Fibroblast of the aortic adventitia (primary cell): ENCODE measurements at places on chromosomes 6 and 20.
A peak's percentile ranks its signal among the peaks of the same experiment; 100 is the strongest.

DNA sequence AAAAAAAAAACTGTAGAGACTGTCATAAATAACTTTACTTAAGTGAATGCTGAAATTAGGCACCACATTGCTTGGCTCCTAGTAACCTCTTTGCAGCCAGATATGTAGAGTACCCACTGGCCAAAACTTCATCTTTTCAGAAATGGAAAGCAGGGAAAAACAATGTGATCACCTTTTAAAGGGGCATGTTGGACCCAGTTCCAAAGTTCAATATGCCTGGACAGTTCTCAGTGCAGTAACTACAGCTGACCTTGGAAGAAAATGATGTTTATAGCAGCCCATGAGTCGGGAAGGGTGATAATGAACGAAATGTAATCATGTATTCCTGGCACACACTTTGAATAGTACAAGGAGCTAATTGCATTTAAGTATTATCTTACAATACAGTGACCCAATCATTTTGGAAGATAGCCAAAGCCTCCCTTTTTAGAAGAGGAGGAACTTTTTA lies 93.6 kb upstream of the TAB2 start:
- DNase-seq = no peak

DNA sequence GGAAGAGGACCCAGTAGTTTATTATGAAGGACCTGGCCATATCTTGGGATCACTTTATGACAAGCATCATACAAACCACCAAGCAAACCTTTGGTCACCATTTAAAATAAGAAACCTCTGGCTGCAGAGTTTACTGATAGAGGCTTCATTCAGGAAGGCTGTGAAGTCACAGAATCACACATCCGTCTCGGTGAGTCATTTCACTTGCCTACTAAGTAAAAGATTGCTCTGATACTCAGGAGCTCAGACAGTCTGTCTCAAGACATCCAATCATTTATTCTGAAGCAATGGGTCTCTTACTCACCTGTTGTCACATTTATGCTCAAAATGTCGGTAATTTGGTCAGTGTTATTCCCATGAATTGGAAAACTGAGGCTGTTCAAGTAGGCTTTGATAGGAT lies 33.7 kb downstream of the ADGRF5 start:
- DNase-seq = no peak

DNA sequence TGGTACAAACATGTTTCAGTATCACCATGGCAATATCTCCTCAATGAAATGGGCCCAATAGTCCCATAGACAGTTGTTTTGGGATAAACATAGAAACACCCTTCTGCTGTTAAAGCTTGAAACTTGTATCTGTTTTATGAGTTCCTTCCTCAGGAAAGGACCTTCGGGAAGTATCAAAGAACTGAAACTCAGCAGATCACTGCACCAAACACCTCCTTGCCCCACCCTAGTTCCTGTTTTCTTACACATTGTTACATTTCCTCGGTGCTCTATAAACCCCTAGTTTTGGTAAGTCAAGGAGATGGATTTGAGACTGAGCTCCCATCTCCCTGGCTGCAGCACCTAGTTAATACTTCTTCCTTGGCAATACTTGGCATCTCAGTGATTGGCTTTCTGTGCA lies 73.8 kb upstream of the ECI2 start:
- no peak for DNase-seq

GRCh38 chr6:92682516-92683398 lies 736.6 kb downstream of the EPHA7 start:
- DNase-seq = no peak

- no peak for DNase-seq
Measured at GRCh38 chr20:33897313-33897912, 86.3 kb downstream of the CHMP4B start.

GRCh38 chr6:44305200-44305725 lies 7.9 kb downstream of the AARS2 start:
- no peak for DNase-seq

DNA sequence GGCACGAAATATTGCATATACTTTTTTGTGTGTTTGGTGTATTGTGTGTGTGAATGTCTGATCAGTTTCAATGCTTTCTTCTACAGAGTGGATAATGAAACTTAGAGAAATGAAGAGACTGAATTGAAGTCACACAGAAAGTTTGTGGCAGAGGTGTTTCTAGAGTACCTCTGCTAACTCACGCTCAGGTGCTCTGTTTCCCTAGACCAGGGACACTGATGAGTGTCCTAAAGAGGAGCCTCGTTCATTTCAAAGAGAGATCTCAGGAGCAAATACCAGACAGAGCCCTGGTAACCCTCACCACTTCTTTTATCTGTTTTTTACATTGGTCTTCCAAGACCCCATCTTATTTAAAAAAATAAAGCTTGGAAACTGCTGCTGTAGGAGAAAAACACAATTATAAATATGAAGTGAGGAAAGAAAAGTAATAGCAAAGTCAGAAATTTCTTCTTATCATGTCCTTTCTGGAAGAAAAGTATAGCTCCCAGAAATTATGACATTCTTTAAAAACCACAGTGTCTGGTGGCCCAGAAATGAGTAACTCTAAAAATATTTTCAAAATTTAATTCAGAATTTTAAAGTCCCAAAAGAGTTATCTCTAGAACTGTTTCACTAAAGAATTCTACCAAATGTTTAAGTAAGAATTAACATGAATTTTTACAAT lies 720.6 kb downstream of the RFPL4B start:
- peak; percentile 73 for DNase-seq

DNA sequence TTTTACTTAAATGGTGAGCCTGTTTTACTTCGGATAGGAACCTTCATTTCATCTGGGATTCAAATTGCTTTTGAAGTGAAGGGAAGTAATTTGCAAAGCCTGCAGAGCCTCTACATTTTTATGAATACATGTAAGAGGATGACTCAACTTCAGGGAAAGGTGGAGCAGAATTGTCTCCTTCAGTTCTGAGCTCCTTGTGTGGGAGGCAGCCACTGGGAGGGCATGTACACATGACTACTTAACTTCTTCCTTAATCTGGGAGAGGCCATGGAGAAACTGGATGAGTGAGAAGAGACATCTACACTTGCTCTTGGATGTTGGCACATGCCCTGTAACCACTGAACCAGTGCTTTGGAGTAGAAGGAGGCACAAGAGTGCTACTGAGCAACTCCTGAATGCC lies 145.1 kb upstream of the NRSN1 start:
- no peak for DNase-seq

- no peak for DNase-seq
Measured at GRCh38 chr20:542777-543368, 717 bp downstream of the CSNK2A1 start.
